ENCODE measurements at places on chromosomes 6 and 20. TPM values are rescaled to one million over a fixed set of nuclear protein-coding genes. Genes with fewer than 3 reads are reported as not detected.

DNA sequence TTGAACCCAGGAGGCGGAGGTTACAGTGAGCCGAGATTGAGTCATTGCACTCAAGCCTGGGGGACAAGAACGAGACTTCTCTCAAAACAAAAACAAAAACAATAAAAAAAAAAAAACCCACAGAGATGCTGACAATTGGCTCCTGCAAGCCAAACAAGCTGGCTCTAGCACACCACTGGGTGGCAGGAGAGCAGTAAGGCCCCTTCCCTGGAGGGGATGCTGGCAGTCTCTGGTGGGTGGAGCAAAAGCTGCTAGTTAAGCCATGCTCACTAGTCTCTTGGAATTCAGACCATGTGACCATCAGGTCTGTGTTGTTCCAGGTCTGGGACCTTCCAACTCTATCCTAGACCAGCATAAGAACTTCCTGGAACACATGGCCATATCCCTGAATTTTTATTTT lies 18.9 kb upstream of the DSN1 start:
- peak; percentile 35 for DNase-seq

DNA sequence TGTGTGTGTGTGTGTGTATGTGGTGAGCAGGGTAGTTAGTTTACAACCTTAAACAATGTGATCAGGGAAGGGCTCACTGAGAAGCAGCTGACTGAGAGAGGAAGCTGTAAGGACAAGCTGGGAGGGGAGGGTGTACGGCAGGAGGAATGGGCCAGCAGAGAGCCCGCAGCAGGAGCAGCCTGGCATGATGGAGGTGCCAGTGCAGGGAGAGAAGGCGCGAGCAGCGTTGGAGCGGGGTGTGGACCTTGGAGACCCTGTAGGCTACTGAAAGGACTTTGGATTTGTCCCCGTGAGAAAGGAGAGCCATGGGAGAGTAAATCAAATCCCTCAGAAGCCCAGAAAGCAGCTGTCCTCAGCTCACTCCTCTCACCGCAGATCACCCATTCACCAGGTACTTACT lies 18.5 kb downstream of the FAM209B start:
- DNase-seq, result no peak

- DNase-seq, result no peak
Observed at GRCh38 chr6:16414205-16414604, 175.8 kb downstream of the GMPR start.

GRCh38 chr20:21713470-21713869 lies 8.0 kb downstream of the PAX1 start:
- no peak for DNase-seq

GRCh38 chr6:56091159-56091869 lies 156.1 kb downstream of the COL21A1 start:
- no peak for DNase-seq

DNA sequence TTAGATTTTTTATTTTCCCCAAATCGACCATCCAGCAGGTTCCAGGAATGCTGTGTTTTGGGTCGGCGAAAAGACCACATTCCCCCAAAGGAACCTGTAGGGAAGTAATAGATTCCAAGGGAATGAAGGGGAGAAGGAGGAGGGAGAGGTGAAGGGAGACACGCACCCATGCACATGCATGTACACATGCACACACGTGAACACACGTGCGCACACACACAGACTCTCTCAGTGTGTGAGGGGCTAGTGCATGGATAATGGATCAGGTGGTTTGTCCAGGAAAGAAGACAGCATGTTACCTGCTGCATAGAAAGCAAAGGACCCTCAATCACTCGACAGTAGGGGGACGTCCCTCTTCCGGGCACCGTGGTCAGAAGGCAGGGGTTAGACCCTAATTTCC lies 52.4 kb upstream of the PDE10A start:
- DNase-seq, result no peak

The PTP4A1 gene
- polyA plus RNA-seq, result 64.4 TPM

- no peak for DNase-seq
Observed at GRCh38 chr6:56749632-56750151, 107.0 kb upstream of the DST start.

GRCh38 chr20:51428401-51429143 lies 113.9 kb downstream of the NFATC2 start:
- peak; percentile 33 for DNase-seq

GRCh38 chr6:90204327-90205056 lies 92.2 kb downstream of the BACH2 start:
- no peak for DNase-seq

DNA sequence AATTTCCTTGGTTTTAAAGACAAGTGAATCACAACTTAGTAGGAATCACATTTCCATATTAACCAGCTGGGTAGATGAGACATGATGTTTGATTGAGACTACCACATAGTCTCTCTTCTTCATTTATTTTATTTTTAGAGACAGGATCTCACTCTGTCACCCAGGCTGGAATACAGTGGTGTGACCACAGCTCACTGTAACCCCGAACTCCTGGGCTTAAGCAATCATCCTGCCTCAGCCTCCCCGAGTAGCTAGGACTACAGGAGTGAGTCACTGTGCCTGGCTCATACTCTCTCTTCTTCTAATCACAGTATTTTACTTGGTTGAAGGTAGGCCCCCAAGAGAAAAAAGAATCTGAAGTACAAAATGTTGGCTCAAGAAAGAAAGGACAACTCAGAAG lies 80.2 kb upstream of the ASF1A start:
- no peak for DNase-seq

DNA sequence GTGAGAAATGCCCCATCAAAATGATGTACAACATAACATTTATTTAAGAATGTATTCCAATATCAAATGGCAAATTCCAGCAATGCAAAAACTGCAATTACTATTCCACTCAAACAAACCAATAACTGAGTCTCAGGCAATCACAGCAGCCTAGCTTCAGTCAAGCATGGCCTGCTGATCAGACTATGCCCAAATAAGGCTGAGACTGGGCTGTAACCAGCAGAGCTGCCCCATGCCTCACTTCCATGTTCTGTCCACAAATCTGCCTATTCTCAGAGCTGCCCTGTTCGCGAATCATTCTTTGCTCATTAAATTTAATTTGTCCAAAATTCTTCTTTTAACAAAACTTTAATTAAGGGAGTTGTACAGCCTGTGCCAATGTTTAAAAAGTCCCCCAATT lies 155.4 kb downstream of the FNDC1 start:
- DNase-seq, result no peak

The FUT9 gene
- polyA plus RNA-seq, result 7.5 TPM

DNA sequence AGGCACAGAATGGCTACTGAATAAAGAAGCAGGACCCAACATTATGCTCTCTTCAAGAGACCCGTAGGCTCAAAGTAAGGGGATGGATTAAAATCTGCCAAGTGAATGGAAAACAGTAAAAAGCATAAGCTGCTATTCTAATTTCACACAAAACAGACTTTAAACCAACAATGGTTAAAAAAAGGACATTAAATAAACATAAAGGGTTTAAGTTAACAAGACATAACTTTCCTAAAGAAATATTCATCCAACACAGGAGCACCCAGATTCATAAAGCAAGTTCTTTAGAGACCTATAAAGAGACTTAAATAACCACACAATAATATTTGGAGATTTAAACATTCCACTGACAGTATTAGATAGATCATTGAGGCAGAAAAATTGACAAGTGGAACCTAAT lies 624.5 kb downstream of the RFPL4B start:
- no peak for DNase-seq

DNA sequence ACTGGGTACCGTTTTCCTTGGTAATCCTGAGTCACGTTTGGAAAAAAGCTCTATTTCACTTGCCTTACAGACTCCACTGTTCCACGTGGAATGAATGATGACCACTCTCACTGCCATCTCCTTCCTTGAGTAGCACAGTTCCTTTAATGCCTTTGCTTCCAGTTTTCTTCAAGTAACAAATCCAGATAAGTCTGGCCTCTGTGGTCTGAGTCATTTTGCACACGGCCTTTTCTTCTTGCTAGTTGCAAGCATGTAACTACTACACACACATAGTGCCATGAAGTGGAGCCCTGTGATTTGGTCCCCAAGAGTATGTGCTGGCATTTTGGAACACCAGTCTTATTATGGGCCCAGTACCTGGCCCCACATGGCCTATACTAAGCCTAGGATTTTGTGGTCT lies 182.8 kb downstream of the SASH1 start:
- no peak for DNase-seq

The FAM83D gene
- polyA plus RNA-seq, result 12.0 TPM

The ACTR5 gene
- 9.5 TPM for polyA plus RNA-seq

DNA sequence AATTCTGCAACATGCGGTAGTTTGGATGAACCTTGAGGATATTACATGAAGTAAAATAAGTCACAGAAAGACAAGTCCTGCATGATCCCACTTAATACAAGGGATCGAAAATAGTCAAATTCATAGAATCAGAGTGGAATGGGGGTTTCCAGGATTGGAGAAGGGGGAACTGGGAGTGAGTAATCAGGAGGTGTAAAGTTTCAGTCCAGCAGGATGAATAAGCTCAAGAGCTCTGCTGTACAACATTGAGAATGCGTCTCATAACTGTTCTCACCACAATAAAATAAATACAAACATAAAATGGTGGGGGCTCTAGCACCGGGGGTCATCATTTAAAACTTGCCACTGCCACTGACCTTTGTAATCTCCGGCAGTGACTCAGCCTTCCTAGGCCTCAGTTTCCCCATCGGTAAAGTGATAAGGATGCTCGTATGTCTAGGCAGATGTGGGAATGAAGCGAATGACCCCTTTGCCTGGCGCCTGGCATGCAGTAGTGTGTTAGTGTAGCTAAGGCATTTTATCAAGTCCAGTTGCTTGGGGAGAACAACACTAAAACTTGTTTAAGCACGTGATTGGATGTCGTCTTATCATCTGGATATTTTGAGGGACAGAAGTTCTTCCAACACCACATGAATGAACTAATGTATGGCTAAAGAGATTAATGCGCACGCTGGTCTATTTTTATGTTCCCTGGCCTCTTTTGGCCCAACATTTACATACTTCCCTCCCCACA lies 421.1 kb downstream of the QKI start:
- no peak for DNase-seq

- no peak for DNase-seq
Observed at GRCh38 chr6:16688984-16689636, 72.2 kb downstream of the ATXN1 start.

The SLC22A16 gene
- polyA plus RNA-seq, result 0.33 TPM

The C6orf141 gene
- 0.29 TPM for polyA plus RNA-seq

GRCh38 chr6:135520781-135521180 lies 23.2 kb upstream of the AHI1 start:
- no peak for DNase-seq

DNA sequence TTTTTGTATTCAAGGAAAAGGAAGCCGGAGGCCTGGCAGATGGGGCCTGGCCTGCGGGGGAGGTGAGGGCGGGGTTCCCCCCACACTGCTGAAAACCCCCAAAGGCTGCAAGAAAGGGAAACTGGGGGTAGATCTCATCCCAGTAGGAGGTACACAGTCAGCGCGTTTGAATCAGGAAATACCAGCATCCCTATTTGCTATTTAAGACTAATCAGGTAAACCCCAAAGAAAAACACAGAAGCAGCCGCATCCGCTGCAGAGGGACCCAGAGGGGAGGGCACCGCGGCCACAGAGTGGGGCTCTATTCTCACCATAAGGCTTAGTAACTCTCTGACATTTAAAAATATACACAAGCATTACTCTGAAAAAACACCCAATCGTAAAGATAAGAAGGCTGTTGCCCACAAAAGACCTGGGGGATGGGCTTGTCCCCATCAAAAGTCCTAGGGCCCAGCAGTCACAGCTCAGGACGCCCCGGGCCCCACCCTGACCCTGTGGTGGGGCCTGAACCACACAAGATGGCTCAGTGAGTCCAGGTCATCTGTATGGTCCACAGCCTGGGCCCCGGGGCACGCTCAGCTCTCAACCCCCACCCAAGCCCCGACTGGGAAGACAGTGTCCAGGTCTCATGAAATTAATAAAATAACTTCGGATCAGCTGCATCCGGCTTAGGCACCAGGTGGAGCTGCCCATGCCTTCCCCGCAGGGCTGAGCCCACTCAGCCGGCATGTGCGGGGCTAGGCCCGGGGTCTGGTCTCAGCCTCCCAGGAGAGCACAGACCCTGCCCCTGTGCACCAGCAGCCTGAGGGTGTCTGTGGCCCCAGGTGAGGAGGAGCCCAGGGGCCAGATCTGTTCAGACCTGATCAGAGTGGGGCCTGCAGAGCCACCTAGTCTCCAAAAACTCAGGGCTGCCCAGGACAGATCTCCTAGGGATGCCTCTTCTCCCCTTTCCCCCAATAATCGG lies 31.0 kb downstream of the KCNQ2 start:
- no peak for DNase-seq

The GRIK2 gene
- polyA plus RNA-seq, result 16.8 TPM

GRCh38 chr6:68628161-68628560 lies 6.9 kb upstream of the ADGRB3 start:
- no peak for DNase-seq

- no peak for DNase-seq
Observed at GRCh38 chr20:46647469-46647868, 3.8 kb downstream of the SLC13A3 start.

The PLN gene
- polyA plus RNA-seq, result 4.4 TPM

- no peak for DNase-seq
Observed at GRCh38 chr20:10481676-10482075, 46.6 kb downstream of the SLX4IP start.

The C6orf58 gene
- 1.9 TPM for polyA plus RNA-seq

The PRL gene
- polyA plus RNA-seq, result not detected

DNA sequence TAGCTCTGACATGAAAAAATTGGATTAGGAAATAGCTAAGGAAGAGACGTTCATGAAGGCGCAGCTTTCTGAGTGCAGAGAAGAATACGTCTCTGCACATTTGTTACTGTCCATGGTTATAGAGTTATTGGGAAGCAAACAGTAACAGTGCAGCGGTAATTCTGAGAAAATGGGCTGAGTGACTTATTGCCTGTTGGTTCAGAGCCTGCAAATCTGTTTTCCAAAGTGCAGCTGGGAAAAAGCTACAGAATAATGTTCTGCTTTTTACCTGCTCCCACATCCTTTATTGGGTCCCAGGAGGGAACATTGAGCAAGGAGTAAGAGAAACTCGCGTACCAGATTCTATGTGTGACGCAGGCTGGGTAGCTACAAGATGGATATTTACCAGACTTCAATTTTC lies 160.2 kb downstream of the BTBD3 start:
- DNase-seq, result no peak

DNA sequence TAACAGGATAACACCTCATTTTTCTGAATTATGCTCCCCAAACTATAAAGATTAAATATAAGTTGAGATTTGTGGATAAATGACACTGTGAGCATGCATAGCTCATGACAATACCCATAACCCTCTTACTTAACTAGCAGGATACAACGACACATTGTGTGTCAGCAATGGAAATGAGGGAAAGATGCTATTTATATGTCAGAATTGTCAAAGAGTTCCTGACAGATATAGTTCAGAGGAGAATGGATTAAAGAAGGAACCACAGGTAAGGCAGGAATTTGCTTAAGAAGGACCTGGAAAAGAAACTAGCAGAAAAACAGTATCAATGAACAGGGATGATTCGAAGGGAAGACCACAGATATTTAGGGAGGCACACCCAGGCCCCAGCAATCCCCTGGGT lies 591.0 kb downstream of the DHX35 start:
- no peak for DNase-seq

DNA sequence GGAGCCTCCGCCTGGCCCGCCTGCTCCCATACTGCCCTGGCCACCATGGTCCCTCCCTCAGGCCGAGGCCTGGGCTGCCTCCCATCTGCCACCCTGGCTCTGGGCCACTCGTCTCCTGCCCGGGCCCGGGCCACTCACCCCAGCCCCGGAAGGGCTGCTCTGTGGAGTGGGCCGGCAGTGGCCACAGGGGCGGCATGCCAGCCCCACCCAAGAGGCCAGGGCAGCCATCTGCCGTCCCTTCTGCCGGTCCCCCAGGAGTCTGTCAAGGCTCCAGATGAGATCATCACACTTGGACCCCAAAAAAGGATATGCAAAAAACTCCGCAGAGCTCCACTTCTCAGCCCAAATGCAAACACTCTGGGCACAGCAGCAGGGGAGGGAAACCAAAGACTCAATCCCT lies 23.8 kb upstream of the TLDC2 start:
- DNase-seq, result no peak

GRCh38 chr20:22904905-22905304 lies 130.2 kb upstream of the SSTR4 start:
- no peak for DNase-seq
